ENCODE measurements at places on chromosomes 12 and 14.
A peak's percentile ranks its signal among the peaks of the same experiment; 100 is the strongest.

- no peak for DNase-seq
Measured at GRCh38 chr14:49881350-49882001, 11.4 kb upstream of the ARF6 start.

GRCh38 chr14:102584871-102585869 lies 7.3 kb upstream of the RCOR1 start:
- no peak for DNase-seq

DNA sequence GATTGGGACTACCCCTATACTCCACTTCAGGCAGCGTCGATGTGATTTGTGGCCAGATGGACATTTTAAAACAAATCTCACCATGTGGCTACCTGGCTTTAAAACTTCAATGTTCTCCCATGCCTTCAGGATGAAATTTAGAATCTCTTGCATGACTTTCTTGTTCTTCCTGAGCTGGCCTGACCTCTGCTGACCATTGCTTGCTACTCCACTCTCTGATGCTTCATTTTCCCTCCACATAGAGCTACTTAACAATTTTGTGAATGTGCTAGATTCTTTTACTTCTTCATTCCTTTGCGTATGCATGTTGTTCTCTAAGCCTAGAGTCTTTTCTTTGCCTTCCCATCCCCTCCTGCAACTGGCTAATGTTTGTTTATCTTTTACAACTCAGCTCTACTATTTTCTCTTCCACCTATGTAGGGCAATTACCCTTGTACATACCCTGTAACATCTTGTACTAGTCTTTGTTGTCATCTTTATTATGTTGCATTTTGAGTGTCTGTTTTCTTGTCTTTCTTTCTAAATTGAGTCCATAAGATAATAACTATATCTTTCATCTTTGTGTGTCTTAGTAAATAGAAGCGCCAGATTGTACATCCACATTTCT lies 41.2 kb downstream of the YLPM1 start:
- peak; percentile 28 for DNase-seq

GRCh38 chr12:124233041-124233796 lies 61.7 kb upstream of the RFLNA start:
- no peak for DNase-seq

DNA sequence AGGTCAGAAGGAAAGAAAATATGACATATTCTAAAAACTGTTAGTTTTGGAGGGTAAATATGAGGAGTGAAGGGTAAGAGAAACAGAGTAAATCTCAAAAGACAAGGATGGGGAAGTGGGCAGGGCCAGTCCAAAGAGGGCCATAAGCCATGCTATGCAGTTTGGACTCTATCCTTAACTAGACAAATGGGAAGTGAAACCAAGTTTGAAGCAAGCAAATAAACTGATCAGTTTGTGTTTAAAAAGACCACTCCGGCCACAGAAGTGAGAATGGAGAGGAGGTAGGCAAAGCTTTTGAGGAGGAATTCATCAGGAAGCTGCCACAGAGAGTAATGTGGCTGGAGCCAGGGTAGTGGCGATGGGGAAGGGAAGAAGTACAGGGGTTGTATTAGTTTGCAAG lies 37.5 kb upstream of the DAAM1 start:
- DNase-seq: no peak

- DNase-seq: no peak
Measured at GRCh38 chr12:233615-233968, 19.6 kb upstream of the SLC6A12 start.

- no peak for DNase-seq
Measured at GRCh38 chr12:2507814-2508213, 287.0 kb upstream of the FKBP4 start.
